ENCODE measurements at places on chromosomes 13 and 19.

- no peak for DNase-seq
Measured at GRCh38 chr19:17406046-17406886, 836 bp upstream of the BST2 start.

DNA sequence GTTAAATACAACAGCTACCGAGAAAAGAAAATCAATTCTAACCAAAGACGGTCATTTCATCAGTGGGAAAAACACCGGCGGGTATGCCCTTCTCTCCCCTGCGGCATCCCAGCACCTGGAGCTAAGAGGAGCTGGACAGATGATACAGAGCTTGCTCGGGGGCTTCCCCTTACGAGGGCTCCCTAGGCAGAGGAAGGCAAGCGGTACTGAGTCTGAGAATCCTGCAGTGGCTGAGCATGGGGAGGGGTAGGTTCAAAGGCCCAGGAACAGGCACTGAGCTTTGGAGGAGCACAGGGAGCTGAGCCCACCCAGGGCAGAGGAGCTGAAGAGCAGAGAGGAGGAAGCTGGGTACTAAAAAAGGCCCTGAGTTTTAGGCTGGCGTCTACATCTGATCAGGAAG lies 12.7 kb downstream of the STK24 start:
- no peak for DNase-seq

GRCh38 chr13:100269837-100270236 lies 180.9 kb downstream of the PCCA start:
- DNase-seq: no peak

GRCh38 chr19:51027126-51027806 lies 850 bp upstream of the KLK11 start:
- no peak for DNase-seq

DNA sequence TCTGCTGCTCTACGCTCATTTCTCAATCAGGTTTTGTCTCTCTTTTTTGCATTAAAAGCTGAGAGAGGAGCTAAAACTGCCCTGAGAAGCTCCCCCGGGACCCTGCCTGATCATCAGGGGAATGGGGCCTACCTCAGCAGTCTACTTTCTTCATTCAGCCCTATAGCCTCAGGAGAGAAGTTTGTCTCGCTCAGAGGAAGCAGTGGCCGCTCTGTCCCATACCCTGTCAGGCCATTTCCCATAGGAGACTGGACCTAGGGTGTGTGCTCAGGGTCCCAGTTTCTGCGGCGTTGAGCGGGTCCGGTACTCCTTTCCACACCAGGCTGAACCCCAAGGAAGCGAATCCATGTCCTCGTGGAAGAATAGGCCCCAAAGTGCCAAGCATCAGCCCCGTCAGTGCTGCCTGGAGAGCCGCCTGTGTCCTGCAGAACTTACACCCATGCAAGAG lies 21.7 kb downstream of the UBE2L5 start:
- DNase-seq: no peak

DNA sequence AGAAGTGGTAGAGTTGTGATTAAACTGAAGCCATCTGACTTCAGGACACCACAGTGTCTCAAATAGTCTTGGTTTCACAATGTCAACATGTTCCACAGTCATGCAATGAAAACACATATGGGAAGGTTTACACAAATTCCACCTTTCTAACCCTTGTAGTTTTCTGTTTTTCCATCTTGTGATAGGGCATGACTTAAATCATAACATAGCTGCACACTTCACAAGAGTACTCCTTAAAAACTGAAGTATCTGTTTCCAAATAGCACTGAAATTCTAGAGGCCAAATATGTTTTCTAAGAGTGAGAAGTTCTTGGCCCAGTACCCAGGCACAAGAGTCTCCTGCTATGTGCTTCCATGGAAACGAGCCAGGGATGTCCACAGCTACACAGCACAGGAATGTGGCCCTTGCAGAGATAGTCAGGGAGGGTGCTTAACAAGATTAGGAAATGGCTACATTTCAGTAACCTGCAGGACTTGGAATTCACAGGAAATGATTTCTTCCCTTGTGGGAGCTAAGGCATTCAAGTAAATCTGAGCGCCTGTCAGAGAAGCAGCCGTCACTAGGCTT lies 269.1 kb downstream of the NDFIP2 start:
- DNase-seq: no peak

- no peak for DNase-seq
Measured at GRCh38 chr13:94228763-94229162, 250.7 kb downstream of the DCT start.

DNA sequence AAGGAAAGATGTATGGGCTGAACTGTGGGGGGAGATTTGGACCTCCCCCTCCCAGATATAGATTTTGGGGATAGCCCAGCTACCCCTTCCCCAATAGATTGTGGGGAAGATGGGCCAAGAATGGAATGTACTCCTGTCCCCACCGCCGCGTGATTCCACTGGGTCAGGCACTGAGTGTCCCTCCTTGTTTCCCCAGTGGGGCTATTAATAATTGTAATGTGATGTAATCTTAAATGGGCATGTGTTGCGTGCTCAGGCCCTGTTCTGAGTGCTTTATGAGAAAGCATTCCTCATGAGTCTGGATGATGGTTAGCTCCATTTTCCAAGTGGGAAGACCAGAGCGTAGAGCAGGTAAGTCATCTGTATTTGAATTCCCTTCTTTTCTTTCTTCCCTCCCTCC lies 1.4 kb downstream of the PSMD8 start:
- DNase-seq: no peak

- no peak for DNase-seq
Measured at GRCh38 chr13:112248406-112248760, 127.8 kb upstream of the SPACA7 start.

DNA sequence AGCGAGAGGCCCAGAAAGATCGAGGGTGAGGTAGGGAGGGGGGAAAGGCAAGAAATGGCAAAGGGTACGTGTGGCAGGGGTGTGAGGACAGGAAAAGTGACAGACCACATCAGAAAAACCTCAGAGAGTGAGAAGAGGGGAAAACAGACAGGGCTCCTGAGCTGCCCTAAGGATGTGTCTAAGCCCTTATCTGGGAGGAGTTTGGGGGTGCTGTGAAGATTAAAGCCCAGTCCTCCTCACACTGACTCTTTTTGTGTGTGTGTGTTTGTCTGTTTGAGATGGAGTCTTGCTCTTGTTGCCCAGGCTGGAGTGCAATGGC lies 703 bp upstream of the PTH2 start:
- DNase-seq: no peak

- no peak for DNase-seq
Measured at GRCh38 chr19:42555801-42556200, 27.5 kb upstream of the CEACAM1 start.

- no peak for DNase-seq
Measured at GRCh38 chr19:16400911-16401591, 70.7 kb downstream of the EPS15L1 start.

GRCh38 chr13:45179428-45179827 lies 21.4 kb downstream of the KCTD4 start:
- DNase-seq: no peak

- DNase-seq: no peak
Measured at GRCh38 chr13:33968520-33969507, 150.9 kb downstream of the RFC3 start.

DNA sequence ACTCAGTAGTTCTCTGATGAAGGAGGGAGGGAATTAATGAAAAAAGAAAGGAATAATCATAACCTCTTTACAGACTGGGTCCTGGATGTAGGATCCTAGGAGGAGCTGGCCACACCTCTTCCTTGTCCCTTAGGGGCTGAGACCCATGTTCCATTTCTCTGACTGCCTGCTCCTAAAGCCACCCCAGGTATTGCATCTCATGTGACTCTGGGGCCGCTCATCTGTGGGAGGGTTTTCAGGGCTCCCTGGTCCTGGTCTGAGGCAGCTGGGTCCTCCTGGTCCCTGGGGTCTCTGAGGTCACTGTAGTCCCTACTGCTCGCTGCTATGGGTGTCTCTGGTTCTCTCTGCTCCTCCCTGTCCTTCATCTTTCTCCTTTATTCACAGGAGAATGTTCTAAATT lies 2.9 kb downstream of the CEACAM21 start:
- no peak for DNase-seq

DNA sequence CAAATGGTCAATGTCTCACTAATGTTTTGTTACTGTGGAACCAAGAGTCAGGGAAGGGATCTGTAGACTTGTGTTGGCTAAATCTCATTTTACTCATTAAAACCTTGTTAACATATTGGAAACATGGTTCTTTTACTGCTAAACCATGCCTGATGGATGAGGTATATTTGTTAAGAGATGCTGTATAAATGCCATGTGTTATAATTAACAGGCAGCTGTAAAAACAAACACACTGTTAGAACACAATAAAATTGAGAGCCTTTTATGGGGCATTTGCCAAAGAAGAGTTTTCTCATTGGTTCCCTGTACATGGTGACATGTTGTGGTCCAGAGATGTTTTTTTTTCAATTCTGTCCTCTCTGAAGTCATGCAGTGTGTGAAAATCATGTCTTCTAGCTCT lies 121.9 kb downstream of the ESD start:
- DNase-seq: no peak

DNA sequence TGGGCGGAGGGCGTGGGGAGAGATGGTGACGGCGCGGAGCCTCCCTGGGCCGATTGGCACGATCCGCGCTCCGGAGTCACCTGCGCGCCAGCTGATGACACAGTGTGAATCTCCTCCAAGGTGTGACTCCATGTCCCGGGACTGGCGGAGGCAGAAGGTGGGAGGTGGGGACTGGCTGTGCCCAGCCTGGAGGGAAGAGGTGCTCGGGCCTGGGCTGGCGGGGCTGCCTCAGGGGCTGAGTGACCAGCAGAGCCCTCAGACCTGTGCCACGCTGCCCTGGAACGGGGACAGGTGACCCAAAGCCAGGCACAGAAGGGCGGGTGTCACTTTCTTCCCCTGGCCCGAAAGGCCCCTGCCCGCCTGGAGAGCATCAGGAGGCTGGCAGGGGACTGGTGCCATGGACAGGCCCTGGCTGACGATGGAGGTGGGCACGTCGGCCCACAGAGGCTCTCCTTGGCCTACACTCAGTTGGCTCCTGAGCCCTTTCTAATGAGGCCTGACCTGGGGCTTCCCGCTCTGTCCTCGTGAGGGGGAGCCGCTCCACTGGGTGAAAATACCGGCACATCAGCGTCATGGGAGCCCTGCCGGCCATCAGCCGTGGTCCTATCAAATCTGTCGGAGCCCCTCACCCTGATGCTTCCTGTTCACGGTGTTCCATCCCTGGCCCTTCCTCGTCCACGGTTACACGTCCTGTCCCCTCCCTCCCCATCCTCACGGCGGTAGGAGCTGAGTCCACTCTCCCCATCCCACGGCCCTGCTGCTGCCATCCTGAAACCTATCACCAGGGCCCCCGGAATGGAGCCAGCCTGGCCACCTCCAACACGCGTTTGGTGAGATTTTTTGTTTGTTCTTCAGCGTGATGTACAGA lies 75.6 kb downstream of the SPACA7 start:
- DNase-seq: no peak

GRCh38 chr13:113468029-113468428 lies 14.7 kb upstream of the ADPRHL1 start:
- no peak for DNase-seq

- no peak for DNase-seq
Measured at GRCh38 chr19:5666921-5667610, 13.2 kb downstream of the MICOS13 start.

GRCh38 chr13:32255724-32256109 lies 59.4 kb downstream of the ZAR1L start:
- no peak for DNase-seq

DNA sequence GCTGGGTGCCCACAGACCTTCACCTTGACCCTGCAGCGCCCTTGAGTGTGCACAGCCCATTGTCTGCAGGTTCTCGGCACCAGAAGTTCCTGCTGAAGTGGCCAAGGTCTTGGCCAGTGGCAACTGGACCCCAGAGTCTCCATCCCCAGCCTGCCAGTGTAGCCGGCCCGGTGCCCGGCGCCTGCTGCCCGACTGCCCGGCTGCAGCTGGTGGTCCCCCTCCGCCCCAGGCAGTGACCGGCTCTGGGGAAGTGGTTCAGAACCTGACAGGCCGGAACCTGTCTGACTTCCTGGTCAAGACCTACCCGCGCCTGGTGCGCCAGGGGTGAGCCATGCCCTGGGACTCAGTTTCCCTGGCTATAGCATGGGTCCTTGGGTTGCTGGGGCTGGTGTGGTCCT lies 11.9 kb upstream of the ARHGAP45 start:
- no peak for DNase-seq

GRCh38 chr13:106425661-106426060 lies 109.8 kb downstream of the EFNB2 start:
- DNase-seq: no peak

GRCh38 chr13:112066624-112067004 lies 335 bp upstream of the SOX1 start:
- no peak for DNase-seq

- DNase-seq: no peak
Measured at GRCh38 chr13:103852036-103852435, 785.8 kb upstream of the SLC10A2 start.

- DNase-seq: no peak
Measured at GRCh38 chr19:7363225-7363624, 14.5 kb downstream of the ARHGEF18 start.

DNA sequence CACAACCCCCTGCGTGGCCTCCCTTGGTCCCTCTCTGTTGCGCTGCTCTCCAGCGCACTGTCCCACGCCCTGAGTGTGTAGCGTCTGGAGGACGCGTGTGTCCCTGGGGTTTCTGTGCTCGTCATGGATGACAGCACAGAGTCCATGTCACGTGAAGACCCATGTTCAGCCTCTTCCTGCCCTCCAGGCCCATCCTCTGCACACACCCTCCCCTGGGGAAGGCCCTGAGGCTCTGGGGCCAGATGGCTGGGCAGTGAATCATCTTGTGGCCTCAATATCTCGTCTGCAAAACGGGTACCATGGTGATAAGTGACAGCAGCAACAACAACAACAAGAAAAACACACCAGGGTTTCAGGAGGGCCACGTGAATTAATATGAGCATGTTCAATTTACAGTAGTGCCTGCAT lies 71.5 kb upstream of the ARHGEF7 start:
- no peak for DNase-seq

- no peak for DNase-seq
Measured at GRCh38 chr19:31054430-31054829, 294.8 kb downstream of the TSHZ3 start.

DNA sequence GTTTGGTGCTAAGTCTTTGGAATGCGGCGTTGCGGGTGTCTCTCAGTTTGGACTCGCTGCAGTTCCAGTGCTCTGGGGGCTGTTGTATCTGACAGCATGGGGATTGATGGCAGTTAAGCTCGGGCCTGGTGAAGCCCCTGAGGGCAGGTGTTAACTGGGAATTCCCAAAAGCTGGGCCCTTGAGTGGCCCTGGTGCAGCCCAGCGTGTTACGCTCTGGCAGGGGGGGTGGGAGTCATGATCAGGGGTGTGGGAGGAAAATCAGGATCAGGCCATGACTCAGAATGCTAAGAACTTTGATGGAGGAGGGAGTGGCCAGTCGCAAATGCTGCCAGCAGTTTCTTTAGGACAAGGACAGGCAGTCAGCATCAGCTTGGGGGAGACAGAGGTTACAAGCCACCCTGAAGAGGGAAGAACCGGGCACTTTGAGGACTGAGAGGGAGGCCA lies 19.6 kb downstream of the AP2A1 start:
- DNase-seq: no peak

Data from esophagus squamous epithelium (tissue), 5 donors.